ENCODE measurements at places on chromosomes 12 and 14.

DNA sequence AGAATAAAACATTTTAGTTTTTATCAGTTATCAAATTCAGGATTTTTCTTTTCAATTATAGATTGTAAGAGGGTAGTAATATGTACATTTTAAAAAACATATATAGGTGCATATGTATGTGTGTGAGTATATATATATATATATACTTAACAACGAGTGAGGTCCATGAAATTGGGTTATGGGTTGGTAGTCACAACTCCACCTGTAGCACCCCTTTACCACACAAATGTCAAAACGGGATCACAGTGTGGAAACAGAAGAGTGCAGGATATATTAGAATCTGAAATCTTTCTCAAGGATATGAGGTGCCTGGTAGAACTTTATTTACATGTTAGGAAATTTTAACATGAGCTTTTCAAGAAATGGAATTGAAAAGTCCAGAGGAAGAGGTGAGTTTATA is 31.3 kb downstream of the MIA2 start:
- DNase-seq: no peak

GRCh38 chr14:64137657-64138290 is 156.4 kb downstream of the ESR2 start:
- no peak for DNase-seq

DNA sequence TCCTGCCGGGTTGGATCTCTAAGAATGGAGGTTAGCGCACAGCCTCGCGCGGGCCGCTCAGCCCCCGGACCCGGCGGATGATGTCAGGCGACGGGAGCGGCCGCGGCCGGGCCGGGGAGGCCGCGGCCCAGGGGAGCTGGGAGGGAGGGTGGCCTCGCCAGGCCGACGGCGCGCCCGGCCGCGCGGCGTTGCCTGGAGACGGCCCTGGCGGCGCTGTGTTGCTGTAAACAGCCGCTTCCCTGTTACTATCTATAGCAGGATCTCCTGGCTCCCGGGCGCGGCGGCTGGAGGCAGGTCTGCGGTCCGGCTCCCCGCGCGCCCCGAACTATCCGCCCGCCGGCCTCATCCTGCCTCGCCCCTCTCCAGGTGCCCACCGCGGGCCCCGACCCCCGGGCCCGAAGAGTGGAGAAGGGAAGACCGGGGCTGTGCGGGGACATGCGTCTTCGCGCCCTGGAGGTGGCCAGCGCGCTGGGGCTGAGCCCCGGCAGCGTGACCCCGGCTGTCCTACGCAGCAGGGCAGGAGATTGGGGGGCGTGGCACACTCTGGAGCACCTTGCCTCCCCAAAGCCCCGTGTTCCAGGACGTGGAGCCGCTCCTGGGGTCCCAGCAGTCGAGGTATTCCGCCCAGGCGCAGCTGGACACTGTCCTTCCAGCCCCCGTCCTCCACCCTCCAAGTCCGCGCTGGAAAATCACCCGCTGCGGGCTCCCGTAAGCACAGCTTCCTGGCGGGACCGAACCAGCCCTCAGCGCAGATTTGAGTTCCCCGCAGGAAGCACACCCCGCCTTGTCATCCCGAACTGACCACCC is 1.4 kb upstream of the FOS start:
- peak; percentile 51 for DNase-seq

- no peak for DNase-seq
These were observed 23.0 kb downstream of the OR10P1 start for GRCh38 chr12:55659486-55660385.

DNA sequence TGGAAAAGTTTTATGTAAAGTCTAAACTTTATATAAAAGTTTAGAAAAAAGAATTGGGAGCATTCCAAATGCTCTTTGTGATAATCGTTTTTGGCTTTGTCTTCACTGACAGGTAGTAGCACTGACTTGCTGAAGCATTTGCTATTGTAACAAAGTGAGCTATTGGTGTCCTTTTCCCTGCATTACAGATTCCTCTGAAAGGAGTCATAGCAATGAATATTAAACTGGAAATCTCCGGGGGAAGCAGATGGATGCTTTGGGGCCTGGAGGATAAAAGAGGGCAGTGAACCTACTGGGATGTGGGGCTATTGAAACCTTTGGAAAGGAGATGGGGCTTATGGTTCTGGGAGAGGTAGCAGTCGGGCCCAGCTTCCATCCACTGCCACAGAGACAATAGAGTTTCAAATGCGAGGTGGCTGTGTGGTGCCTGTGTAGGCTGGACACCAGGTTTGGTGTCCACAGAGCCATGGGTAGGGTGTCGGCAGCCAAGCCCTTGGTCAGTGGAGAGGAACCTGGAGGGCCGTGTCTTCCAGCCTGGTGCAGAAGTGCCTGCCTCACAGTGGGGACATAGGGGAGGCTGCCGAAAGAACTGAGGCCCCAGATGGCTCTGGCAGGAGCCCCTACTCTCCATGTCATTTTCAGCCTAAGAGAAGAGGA is 10.1 kb downstream of the GSG1 start:
- DNase-seq: no peak

DNA sequence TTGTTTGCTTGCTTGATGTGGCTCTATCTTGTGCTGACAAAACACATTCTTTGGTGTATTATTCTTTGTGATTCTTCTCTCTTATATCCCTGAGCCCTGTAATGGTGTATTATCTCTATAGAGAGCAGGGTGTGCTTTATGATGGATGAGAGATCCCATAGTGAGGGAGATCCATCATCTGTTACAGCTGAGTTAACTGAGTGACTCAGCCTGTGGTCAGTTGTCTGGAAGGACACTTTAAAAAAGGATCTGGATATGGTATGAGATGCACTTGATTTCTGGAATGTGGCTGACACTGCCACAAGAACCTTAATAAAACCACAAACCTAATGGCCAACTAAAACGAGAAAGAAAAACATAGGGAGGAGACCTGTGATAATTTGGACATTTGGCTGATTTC is 461.4 kb upstream of the SYT1 start:
- no peak for DNase-seq

- DNase-seq: no peak
These were observed 163.3 kb downstream of the TMTC3 start for GRCh38 chr12:88305254-88305890.

GRCh38 chr12:53005215-53005985 is 856 bp upstream of the EIF4B start:
- no peak for DNase-seq
